ENCODE measurements at places on chromosomes 2 and 18. TPM values are rescaled to one million over a fixed set of nuclear protein-coding genes. Genes with fewer than 3 reads are reported as not detected.

YWHAQ gene
- 209 TPM for polyA plus RNA-seq

MC4R gene
- 0.27 TPM for polyA plus RNA-seq

RGPD4 gene
- 0.09 TPM for polyA plus RNA-seq

WDR75 gene
- 33.4 TPM for polyA plus RNA-seq

DNA sequence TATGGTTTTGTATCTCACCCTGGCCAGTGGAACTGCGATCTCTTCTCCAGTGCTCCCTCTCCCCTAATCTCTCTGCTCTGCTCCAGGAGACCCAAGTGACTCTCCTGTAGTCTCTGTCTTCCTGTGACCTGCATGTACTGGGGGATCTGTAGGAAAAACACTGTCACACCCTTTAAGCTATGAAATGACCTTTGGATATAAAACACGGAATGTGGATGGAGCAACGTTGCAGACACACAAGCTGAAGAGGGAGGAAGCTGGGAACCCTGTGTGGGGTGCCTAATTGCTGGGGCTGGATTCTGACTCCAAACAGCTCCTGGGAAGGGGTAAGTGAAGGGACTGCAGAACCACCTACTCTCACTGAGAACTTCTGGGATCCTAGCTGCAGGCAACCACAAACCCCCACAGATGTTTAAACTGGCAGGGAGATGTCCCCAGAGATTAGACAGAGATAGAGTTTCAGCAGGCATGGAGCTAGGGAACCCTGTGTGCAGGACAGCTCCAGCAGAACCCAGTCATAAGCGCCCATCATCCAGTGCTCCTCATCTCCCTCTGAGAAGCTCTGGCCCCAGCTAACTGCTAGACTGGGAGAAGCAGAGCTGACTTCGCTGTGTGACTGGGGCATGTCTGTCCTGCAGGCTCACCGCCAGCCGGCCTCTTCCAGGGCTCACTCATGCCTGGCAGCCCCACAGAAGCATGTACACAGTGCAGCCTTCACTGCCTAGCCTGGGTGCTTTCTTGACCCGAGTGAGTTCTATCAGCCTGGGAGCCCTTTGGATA, 482.7 kb upstream of the SETBP1 start:
- DNase-seq, result no peak

- no peak for DNase-seq
These were observed 46.2 kb upstream of the ACVR1 start for GRCh38 chr2:157922336-157922735.

DNA sequence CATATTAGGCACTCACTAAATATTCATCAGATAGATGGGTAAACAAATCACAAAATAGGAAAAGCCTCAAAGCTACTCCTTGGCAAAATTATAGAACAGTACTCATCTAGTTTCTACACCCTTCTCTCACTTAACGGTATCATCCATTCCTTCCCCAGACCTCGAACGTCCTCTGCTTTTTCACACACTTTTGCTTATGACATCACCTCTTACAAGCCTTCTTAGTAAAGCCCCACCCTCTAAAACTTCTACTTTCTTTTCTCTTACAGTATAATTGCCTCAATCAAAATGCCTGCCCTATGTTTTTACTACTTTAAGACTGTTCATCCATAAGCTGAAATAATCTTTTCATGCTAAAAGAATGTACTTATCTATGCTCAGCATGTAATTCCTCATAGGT, 8.1 kb downstream of the CHN1 start:
- no peak for DNase-seq

GRCh38 chr2:84823229-84823628, 57.7 kb downstream of the TRABD2A start:
- no peak for DNase-seq
